AG04450 (cell line): ENCODE measurements at places on chromosomes 6 and 20. TPM values are rescaled to one million over a fixed set of nuclear protein-coding genes. Genes with fewer than 3 reads are reported as not detected.

GRCh38 chr20:53444401-53445149 is 149.1 kb downstream of the ZNF217 start:
- DNase-seq, result no peak

DNA sequence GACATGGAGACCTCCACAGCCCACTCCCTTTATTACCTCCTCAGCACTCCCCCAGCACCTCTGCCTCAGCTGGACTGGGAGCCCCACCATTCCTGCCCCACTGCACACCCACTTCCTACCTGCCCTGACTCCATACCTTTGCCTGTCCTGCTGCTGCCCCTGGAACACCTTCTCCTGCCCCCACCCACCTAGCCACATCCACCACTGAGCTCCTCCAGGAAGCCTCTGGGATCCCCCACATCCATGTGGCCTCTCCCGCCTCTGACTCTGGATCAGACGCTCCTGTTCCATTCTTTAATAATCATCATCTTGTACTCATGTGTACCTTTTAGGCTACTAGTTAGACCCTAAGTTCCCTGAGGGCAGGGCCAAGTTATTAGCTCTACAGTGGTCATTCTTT is 2.2 kb upstream of the SDCBP2 start:
- no peak for DNase-seq

GRCh38 chr6:15023448-15023847 is 222.4 kb upstream of the JARID2 start:
- DNase-seq, result no peak

GRCh38 chr6:34973547-34974248 is 84.6 kb downstream of the ANKS1A start:
- DNase-seq, result no peak

- DNase-seq, result no peak
Measured at GRCh38 chr6:92380803-92381601, 1038.4 kb downstream of the EPHA7 start.

DNA sequence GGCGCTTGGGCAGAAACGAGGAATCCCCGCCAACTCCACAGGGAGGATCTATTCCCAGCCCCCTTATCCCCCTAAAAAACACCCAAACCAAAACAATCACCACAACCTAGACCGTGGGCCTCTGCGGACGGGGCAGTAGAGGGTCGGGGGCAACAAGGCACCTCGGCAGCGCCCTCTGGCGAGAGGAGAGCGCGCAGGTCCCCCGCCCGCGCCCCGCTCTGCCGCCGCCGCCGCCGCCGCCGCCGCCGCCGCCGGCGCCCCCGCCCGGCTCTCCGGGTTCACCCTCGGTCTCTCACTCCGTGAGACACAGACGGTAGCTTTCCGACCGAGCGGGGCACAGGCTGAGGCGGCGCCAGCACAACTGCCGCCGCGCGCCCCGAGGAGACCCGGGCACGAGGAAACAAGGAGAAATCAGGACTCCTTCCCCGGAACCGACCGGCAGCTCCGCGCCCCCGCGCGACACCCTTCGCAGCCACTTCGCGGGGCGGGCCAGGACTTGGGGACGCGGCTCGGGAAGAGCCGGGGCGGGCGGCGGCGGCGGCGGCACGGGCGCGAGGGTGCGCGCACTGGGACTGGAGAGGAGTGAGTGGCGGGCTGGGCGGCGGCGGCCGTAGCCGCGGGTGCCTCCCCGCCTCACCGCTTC is at the start of gene SLC35F1:
Gene SLC35F1, plus strand, starts transcription at position 307 of the 643 bp plus-strand sequence.
- no peak for DNase-seq

DNA sequence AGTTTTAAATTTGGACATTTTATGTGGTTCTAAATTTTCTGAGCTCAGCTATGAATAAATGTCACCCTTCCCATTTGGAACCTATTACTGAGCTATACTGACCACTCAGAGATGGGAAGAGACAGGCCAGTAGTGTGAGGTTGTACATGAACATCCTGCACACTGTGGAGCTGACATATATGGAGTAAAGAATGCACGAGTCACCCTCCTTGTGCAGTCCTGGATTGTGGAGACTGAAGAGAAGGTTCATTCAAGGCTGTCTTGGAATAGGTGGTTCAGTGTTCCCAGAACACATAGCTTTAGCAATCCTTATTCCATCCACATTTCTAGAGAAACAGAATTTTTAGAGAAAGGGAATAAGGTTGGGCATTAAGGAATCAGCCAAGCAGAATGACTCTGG is 50.3 kb upstream of the OGFRL1 start:
- peak; percentile 33 for DNase-seq

- DNase-seq, result no peak
Measured at GRCh38 chr20:48782901-48783308, 44.9 kb downstream of the PREX1 start.

GRCh38 chr20:4835244-4836177 is 113.8 kb downstream of the PRND start:
- no peak for DNase-seq

- no peak for DNase-seq
Measured at GRCh38 chr6:1129131-1129530, 182.8 kb upstream of the FOXQ1 start.

DNA sequence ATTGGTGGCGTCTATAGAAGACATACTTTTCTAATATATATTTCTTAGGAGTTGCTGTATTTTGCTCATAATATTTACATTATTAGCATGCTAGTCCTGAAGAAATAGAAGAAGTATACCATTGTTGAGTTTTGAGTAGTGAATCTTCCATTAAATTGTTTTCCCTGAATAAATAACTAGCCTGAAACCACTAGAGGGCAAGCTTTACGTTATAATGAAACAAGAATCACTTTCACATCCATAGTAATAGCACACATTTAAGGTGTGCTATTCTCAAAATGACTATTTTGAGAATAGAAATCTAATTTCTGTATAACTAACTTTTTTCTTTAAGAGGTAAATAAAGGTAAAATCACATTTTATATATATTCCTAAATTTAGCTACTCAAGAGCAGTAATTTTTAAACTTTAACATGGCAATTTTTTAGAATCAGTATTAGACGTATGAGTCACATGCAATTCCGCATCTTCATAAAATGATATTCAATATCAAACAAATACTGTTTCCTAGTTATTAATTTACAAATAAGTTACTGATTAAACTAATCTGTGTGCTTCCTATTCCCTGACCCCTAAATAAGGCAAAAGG is 213.2 kb upstream of the MANEA start:
- DNase-seq, result no peak

GRCh38 chr6:137852346-137852745 is 14.7 kb upstream of the TNFAIP3 start:
- no peak for DNase-seq

GRCh38 chr20:44419131-44419844 is 56.4 kb upstream of the TTPAL start:
- DNase-seq, result no peak

DNA sequence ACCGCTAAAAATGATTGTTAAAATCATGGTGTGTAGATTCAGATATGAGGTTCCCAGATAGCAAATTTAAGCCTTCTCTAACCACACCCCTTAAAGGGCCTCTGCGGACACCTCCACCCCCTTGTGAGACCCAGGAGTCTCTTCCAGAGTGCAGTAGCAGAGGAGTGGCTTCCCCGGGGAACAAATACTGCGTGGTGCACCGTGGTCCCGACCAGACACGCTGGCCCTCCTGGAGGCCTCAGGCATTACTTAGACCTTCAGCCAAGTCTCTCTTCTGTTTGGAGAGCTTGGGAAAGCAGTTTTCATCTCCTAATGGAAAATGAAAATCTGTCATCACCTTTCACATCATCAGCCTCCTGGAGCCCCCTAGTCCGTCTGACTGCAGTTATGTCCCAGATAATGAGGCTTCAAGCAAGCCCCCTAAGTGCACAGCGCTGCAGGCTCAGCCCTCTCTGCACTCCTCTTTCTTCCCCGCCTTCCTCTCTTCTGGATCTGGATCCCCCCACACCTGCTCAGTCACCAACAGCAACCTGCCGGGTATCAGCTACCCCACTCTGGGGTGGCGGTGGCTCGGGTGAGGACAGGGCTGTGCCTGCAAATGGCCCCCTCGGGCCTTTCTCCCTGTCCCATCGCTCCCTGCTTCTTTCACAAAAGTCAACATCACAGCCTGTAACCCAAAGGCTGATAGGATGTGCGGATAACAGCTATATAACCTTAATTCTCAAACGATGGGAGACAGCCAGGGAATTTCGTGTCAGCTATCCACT is 58.8 kb upstream of the TAGAP start:
- no peak for DNase-seq

DNA sequence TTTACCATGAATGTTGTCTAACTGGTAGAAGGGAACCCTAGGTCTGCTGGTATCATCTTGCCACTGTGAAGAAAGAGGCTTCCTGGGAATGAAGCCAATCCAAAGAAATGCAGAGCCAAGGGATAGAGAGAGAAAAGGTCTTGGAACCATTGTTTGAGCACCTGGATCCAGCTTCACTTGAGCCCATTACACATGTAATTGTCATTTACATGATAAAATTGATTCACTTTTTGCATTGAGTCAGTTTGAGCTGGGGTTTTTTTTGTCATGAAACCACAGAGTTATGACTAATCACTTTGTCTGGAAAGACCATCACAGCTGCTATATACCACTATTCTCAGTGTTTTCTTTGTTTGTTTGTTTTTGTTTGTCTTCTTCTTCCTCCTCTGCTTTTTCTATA is 112.3 kb downstream of the CBLN4 start:
- no peak for DNase-seq

- DNase-seq, result no peak
Measured at GRCh38 chr20:37426106-37426505, 80.2 kb downstream of the SRC start.

GRCh38 chr6:64325093-64325492 is 689.5 kb downstream of the PHF3 start:
- DNase-seq, result no peak

DNA sequence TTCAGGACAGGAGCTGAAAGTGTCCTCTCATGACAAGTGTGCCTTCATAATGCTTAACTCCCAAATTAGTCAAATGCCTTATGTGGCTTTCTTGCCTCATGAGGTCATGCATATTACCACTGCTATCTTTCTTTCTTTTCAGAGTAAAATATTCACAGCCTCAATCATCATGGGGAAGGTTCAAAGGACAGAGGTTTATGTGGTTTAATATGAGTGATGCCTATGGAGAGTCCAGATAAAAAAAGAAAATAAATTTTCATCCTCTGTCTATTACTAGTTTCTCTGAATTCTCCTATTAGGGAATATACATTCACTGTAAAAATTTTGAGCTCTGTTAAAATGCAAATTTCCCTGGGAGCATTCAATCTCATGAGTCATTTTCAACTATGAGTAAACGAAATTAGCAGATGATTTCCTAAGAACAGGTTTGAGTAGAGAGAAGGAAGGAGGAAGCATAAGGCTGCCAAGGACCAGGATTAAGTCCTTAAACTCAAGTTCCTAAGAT is 396.9 kb upstream of the ADGRB3 start:
- DNase-seq, result no peak

DNA sequence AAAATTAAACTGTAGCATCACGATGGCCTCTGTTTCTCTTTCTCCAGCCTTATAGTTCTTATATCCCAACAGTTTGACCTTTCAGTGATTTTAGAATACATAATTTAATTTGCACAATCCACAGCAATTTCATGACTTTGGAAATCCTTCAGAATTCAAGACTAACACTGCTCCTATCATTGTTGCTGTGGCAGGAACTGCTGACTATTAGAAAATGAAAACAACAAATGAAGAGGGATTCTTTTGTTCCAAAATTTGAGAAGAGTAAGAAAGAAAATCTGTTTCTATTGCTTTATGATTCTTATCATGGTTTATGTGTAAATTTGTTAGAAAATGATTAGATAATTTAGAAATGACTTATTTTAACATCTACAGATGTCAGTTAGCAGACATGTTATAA is 604.0 kb upstream of the ADGRB3 start:
- DNase-seq, result no peak

DNA sequence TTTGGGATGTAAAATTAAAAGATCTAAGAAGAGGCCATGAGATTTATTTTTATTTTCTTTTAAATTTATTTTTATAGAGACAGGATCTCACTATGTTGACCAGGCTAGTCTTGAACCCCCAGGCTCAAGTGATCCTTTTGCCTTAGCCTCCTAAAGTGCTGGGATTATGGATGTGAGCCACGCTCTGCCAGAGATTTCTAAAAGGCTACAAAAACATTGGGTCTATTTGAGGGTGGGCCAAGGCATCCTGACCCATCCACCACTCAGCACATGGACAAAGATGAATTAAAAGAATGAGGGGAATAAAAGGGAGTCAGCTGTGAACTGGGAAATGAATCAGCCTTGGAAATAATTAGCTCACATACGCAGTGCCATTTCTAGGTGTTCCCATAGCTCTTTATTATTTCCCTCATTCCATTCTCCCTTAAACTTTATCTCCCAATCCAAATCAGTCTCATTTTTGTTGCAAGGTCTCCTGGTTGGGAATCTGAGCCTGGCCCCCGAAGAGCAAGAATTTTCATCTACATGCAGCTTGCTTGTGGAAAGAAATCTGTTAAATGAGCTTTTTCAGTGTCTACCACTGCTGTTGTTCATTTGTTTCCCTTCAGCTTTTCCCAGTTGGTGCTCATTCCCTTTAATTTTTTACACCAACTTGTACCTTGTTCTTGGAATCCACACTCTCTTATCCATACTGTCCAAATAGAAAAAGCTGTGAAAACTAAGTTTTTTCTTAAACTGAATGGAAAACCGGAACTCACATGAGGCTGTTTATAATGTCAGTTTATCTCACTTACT is 66.9 kb downstream of the MKKS start:
- no peak for DNase-seq

GRCh38 chr6:157608221-157609075 is 214.6 kb upstream of the SNX9 start:
- DNase-seq, result no peak

- DNase-seq, result peak; percentile 51
Measured at GRCh38 chr6:155314773-155315515, 660 bp upstream of the TFB1M start.

- no peak for DNase-seq
Measured at GRCh38 chr20:51739722-51740249, 28.4 kb downstream of the ATP9A start.

The AIF1 gene
- not detected in 2 replicates for polyA plus RNA-seq

The C20orf141 gene
- polyA plus RNA-seq, result not detected in 2 replicates

The CLPSL1 gene
- polyA plus RNA-seq, result not detected in 2 replicates

The PI3 gene
- polyA plus RNA-seq, result not detected in 2 replicates

The BANF2 gene
- polyA plus RNA-seq, result not detected in 2 replicates

The PERP gene
- polyA plus RNA-seq, result 40.5 and 47.6 TPM in 2 replicates

The MYLK4 gene
- 0.21 and 0.22 TPM in 2 replicates for polyA plus RNA-seq

The LPA gene
- polyA plus RNA-seq, result not detected in 2 replicates

The TNFAIP3 gene
- 16.7 and 19.5 TPM in 2 replicates for polyA plus RNA-seq

The ANGPT4 gene
- not detected in 2 replicates for polyA plus RNA-seq

The LSM2 gene
- polyA plus RNA-seq, result 34.2 and 38.3 TPM in 2 replicates

The TSPO2 gene
- polyA plus RNA-seq, result not detected in 2 replicates

The ADGRF4 gene
- polyA plus RNA-seq, result 0.02 TPM in 1 of 2 replicates, not detected in the other

The COL9A1 gene
- polyA plus RNA-seq, result not detected in 2 replicates
